ENCODE measurements at places on chromosomes 5 and 9.
A peak's percentile ranks its signal among the peaks of the same experiment; 100 is the strongest.

DNA sequence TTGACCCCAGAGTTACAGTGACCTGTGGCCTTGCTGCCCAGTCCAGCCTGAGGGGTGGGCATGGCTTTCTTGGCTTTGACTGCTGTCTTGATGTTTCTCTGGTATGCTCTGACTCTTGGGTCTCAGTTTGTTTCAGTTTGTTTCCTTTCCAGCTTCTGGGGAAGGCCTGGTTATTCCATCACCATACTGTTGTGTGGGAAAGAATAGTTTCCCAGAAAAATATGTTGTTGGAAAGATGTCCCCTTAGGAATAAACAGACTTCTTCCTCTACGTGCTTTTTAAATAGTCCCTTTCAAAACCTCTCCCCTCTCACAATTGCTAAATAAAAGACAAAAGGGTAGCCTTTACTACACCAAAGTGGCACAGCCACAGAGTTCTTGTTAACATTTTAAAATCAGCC lies 49.5 kb downstream of the EGFLAM start:
- DNase-seq: no peak

- no peak for DNase-seq
These were observed 77.9 kb downstream of the FBXL7 start for GRCh38 chr5:15577831-15578230.

DNA sequence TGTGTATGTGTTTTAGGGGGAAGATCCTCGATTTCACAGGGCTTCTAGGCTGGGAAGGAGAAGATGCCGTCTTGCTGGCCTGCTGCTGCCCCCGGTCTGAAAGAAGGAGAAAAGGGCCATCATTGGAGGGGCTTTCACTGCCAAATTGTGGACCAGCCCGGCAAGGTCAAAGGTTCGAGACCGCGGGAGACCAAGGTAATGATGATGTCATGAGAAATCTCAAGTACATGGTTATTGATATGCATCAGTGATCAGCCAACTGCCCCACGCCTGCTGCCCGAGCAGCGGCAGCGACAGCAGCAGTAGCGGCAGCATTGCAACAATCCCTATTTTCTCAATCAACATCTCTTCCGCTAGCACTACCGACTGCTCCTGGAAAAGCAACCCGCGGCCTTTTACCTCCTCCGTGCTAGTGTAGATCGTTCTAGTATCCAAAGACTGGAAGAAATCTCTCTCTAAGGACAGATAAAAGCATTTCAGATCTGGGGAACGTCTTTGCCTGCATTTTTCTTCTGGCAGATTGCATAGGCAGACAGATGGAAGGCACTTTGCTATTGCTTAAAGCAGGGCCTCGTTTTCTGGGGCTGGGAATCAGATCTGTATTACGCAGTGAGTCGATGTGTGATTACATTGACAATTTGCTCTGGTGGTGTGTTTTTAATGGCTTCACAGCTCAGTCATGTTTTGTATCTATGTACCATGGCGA lies 215.3 kb downstream of the MEF2C start:
- peak; percentile 40 for DNase-seq

GRCh38 chr5:154972476-154973080 lies 31.7 kb downstream of the MRPL22 start:
- no peak for DNase-seq

GRCh38 chr9:35726931-35727330 lies 5.1 kb downstream of the TLN1 start:
- DNase-seq: peak; percentile 92

DNA sequence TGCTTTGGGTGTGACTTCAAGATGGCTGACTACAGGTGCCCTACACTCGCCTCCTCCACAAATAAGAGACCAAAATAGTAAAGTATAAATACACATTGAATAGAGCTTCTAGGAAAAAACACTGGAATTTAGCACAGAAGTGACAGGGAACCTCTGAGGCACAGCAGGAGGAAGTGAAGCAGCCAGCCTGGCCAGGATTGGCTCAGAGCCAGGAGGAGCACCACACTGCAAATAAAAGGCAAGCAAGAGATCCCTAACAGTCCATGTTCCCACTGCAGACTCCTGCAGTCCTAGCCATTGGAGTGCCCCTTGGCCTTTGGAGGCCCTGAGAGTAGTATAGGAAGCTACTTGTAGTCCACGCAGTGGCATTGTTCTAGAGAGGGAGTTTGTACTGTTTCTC lies 186.7 kb upstream of the TLX3 start:
- DNase-seq: no peak

DNA sequence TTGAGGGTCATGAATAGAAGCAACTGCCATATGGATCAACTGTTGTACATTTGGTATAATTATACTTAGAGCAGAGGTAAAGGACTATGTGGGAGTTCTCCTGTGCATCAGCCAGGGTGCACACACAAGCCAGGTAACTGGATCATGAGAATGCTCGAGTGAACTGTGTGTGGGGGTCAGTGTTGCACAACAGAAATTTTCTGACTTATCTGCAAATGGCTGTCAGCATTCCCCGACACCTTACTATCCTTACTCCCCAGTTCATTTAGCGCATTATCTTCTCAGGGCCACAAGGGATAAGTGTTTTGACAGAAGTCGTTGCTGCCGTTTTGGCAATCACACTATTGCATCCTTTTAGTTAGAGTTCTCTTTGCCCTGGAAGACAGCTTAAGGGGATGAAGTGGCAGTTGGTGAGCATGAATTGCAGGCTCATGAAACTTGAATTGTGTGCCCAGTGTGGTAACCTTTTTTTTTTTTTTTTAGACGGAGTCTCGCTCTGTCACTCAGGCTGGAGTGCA lies 1.7 kb downstream of the CANX start:
- no peak for DNase-seq

DNA sequence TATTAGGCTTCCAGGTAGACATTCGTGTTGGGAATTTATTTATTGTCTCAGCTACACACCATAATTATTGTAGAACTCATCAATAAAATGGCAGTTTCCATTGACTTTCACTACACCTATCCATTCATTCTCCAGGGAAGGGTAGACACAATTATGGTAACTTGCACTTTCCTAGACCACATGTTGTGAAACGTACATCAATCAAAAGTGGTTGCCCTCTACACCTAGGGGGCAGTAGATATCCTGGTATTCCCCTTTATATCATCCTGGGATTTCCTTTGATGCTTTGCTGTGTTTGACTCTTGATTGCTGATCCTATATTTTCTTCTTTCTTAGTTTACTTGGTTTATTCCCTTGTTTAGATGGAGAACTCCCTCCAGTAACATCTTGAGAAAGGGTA lies 47.9 kb downstream of the ADGRV1 start:
- DNase-seq: no peak

GRCh38 chr5:154237946-154238345 lies 47.4 kb downstream of the GALNT10 start:
- no peak for DNase-seq

DNA sequence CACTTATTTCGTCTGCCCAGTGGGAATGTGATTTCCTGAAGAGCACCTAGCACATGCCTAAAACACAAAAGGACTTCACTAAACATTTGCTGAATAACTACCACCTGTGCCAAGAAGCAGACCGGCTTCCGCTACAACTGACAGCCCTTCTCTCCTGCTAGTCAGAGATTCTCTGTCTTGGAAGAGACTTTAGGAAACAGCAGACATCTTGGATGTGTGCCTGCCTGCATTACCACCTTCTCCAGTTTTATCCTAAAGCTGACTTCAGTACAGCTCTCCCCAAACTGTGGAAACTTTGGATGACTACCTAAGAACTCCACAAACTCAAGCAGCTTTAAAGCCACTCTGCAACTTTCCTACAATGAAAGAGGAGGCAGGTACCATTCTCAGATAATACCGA lies 116.5 kb upstream of the MAN2A1 start:
- DNase-seq: no peak

DNA sequence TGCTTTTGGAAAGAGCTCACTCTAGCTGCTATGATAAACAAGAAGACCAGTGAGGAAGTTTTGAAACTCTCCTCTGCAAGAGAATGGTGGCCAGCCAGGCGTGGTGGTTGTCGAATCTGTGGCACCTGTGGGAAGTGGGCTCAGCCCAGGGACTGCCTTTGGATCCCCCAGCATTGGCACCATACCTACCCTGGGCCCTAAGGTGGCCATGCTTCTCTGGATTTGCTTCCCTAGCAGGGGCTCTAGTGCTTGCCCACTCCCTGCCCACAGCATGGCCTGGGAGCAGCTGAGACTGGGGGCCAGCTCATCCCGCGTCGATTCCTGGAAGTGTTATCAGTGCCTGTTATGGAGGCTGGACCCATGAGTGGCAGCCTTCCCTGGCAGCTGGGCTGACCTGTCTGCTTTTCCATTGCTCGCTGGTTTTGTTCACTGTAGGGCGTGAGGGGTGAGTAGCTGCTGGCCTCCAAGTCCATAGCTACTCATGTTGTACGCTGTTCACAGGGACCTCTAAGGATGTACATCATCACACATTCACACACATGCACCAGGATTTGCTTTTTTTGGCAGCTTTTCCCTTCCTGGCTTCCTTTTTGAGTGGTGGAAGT lies 2.3 kb downstream of the SLC22A4 start:
- no peak for DNase-seq

DNA sequence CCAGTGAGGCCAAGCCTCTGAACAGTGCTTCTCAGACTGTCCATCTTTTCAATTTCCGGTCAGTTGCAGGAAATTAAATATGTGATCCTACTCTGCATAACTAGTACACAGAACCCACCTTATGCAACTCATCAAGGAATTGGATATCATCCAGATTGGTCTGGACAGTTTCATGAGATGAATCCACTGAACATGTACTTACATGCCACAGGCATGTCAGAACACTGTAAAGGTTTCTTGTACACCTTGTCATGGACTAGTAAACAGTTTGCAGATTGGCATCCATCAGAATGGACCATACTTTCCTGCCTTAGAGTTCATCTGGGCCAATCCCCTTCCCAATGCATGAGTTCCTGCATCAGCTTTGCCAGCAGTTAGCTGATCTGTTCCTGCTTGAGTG lies 30.4 kb downstream of the GARNL3 start:
- DNase-seq: no peak

DNA sequence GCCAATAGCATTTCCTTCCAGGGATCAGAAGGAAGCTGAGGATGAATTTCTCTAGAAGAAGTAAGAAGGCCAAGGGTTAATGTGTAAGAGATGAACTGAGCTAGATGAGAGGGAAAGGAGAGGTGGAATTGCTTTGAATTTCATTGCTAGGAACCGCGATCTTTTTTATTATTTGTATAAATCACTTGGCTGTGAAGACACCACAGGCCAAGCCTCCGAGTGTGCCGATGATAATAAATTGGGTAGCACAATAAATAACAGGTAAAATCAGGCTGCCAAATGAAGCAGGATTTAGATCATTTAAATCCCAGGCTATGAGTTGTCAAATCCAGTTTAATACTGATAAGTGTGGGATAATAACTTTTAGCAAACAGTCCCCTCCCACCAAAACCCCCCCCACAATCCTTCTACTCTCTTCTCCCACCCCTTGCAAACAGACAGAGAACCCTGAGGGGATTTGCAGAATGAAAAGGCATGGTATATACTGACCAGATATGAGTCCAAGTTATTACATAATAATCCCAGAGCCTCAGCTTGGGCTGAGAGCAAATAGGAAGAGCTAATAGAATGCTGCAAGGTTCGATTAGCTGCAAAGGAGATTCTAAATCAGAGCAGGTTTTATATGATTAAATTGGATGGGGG lies 143.5 kb downstream of the PPP2R2B start:
- no peak for DNase-seq

DNA sequence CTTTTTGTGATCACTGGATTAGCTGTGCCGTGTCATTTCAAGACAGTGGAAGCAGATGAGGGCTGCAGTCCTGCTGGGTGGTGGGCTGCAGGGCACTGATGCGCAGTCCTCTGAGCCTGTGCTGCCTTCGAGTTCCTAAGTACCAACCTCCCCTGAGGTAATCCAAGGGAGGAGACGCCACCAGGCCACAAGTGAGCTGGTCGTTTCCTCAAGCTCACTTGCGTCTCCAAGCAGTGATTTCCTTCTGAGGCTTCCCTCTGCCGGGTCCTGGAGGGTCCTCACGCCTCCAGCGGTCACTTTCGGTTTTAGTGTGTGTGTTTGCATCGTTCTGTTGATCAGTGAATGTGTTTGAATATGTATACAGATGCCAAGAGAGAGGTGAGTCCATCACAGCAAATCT lies 115.7 kb downstream of the TRIO start:
- no peak for DNase-seq

DNA sequence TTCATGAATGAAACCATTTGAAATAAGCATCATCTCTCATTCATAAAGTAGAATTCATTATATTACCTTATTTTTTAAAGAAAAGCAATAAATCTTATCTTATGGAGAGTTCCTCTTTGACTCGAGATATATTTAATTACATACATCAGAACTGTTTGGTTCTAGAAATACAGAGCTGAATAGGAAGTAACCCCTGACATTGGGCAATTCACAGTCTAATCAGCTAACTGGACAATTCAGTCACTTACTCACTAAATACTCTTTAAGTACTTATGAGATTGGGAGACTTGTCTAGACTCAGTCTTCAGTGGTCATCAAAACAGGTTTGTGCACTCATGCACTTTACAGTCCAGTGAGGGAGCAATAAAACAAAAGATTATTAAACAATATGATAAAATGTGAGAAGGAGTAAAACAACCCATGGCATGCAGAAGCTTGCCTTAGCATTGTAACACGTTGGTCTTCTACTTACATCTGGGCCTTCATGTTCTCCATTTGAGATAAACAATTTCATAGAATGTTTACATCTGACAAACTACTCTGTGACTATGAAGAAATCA lies 11.5 kb upstream of the FBXO38 start:
- DNase-seq: no peak

DNA sequence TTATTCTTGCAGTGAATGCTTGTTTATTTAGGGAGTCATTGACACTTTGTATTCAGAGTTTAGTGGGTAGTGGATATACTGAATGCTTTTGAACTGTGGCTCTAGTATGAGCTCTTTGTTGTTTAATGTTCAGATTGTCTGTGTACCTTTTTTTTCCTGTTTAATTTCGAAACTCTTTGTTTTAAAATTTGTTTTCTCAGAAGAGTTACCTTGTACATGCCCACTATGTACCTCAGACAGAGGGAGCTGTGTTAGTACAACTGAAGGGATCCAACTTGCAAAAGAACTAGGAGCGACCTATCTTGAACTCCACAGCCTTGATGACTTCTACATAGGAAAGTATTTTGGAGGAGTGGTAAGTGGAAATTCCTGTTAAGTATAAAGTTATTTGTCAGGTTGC lies 17.0 kb downstream of the RHOBTB3 start:
- no peak for DNase-seq

- no peak for DNase-seq
These were observed 105.6 kb downstream of the NIPBL start for GRCh38 chr5:36982146-36982545.
